ENCODE measurements at places on chromosomes 12 and 14.
A peak's percentile ranks its signal among the peaks of the same experiment; 100 is the strongest.

DNA sequence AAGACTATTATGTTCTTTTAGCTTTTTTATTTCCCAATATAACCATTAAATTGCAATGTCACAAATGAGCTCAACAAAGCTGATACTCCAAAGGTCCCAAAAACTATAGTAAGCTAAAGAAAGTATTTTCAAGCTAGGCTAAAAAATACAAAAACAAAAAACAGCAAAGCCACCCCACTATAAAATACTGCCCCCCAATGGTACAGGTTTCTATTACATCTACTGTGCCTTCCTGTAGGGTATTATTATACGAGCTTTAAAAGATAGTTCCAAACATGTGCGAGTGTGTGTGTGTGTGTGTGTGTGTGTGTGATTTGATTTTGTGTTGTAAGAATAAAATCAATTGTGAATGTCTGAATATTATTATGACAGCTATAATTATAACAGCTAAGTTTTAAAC, 1.1 kb downstream of the IFNG start:
- DNase-seq: no peak

DNA sequence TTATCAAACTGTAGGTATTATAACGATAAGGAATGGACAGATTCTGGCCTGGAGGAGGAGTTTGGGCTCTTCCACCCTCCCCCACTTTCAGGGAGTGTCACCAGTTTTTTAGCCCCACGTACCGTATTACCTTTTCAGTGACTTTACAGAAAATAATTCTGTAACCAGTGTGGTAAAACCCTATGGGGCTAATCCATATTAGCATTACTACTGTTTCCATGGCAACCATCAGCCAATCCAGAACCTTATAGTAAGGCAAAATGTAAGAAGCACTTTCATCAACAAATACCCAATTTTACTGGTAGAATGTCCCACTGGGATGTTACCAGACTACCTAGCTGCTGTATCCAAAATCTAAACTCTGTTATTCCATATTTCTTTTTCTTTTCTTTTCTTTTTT, 50.7 kb downstream of the BICDL1 start:
- no peak for DNase-seq

- DNase-seq: no peak
These were observed 24.2 kb downstream of the CDK17 start for GRCh38 chr12:96375841-96376604.

DNA sequence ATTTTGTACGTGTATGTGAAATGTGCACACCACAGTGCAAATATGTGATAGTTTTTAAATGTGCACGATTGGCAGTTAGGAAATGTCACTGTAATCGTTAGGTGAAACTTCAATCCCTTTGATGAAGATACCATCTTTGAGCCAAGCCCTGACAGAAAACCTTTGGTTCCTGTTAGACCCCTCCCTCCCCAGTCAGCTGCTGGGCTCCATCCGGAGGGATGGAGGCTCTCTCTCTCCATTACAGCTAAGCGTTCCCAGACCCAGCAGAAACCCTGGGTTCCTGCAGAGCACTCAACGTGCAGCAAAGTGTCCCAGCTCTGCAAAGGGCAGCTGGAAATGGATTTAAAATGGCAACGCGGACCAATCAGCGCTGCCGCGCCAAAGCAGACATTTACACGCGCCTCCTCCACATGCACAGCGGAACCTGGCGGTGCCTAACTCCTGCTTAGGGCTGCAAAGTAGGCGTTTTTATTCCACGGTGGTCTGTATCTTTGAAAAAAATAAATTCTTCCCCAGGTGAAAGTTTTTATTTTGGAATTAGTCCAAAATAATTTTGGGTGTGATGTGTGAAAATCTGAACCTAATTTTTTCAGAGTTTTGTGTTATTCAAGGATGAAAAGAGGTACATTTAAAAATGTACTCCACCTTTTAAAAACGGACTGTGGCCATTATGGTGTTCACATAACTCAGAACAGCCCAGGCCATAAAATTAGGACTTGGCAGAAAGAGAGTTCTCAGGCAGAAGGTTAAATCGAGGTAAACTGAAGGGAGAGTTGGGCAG, 1.4 kb upstream of the HMGA2 start:
- DNase-seq: no peak

DNA sequence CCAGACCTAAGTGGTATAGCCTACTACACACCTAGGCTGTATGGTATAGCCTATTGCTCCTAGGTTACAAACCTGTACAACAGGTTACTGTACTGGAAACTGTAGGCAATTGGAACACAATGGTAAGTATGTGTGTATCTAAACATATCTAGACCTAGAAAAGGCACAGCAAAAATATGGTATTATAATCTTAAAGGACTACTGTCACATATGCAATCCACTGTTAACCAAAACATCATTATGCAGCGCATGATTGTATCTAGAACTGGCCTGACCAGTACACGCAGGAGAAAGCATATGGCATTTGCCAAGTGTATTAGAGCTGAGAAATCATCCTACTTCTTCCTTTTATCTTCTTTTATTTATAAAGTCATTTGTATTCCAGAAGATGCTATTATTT, 75.5 kb downstream of the SLC8A3 start:
- DNase-seq: no peak

DNA sequence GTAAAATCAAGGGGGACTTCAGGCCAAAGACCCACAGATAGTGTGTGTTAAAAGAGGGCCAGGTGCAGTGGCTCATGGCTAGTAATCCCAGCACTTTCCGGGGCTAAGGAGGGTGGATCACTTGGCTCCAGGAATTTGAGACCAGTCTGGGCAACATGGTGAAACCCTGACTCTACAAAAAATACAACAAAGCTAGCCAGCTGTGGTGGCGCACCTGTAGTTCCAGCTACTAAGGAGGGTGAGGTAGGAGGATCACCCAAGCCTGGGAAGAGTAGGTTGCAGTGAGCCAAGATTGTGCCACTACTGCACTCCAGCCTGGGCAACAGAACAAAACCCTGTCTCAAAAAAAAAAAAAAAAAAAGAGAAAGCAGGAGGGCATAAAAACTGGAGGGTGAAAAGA, 8.5 kb downstream of the VCPKMT start:
- no peak for DNase-seq

DNA sequence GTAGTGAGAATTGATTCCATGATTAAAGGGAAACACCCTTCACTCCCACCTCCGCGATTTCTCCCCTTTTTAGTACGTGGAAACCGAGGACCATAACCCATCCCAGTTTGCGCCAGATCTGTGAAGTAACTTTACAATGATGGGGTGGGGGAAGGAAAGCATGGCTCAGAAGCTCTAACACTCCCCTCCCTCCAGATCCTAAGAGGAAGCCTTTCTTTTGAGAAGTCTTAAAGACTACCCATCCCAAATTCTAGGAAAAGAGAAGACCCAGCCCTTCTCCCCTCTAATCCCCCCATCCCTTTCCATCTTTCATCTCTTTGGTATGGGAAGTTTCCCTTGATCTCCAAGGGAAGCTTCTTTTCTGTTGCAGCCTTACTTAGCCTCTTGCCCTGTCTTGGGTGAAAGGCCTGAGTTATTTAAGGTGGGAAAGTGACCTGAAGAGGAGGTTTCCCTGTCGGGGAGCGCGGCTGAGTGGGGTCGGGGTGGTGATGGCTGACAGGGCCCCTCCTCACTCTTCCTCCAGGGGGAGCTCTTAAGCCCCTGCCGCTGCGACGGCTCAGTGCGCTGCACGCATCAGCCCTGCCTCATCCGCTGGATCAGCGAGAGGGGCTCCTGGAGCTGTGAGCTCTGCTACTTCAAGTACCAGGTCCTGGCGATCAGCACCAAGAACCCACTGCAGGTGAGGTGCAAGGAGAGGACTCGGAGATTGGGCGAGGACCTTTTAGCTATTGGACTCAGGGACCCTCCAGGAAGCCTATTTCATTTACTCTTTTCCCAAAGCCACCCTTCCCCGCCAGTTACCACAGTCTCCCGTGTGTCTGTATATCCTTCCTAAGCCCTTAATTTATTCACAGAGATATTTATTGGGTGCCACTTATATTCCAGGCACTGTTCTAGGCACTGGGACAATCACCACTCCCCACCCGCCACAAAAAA, 1.8 kb downstream of the MARCHF9 start:
- DNase-seq: no peak

GRCh38 chr12:15173142-15173541, 48.1 kb downstream of the RERG start:
- DNase-seq: no peak

GRCh38 chr12:78088391-78088832, 257.7 kb downstream of the NAV3 start:
- DNase-seq: peak; percentile 83

DNA sequence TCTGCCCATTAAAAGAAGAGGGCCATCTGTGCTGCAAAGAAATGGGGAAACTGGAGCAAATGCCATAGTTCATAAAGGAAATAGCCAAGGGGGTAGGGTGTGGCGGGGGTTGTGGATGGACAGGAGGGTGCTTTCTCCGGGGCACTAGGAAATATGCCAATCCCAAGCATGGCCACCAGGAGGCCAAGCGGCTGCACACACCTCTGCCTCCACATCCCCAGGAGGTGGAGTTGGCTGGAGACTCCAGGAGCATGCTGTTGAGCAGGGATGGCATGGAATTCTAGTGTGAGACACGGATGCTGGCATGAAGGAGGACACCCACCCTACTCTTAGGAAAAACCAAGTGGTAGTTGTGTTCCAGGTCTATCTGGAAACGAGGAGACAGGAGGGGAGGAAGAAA, 25.2 kb downstream of the NID2 start:
- DNase-seq: no peak

DNA sequence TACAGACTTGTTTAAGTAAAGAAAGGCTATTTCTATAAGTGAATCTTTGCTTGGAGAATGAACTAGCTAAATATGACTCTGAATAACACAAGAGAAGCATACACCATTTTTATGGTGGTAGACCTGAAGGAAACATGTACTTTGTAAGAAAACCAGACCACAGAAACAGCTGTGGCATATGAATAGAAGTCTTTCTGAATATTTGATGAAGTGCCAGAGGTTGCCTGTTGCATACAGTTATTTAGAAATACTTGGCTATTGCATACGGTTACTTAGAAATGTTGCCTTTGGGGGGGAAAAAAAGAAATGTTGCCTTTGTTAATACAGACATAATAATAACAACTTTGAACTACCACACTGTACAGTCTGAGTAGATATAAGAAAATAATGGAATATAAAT, 16.8 kb upstream of the LEMD3 start:
- DNase-seq: no peak

DNA sequence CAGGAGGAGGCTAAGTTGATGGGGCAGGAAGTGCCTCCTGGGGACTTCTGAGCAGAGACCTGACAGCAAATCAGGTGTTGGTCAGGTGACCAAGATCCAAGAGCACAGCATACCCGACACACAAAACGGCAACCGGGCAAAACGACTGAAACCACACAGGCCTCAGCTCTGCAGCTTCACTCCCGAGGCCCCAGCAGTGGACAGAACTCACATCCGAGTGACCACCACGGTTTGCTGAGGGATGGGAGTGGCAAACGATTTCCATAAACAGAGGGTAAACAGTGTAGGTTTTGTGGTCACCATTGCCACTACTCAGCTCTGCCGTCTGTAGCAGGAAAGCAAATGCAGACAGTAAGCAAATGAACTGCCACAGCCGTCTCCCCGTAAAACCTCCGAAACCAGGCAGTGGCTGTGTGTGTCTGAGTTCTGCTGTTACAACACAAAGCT, 14.4 kb downstream of the CHFR start:
- no peak for DNase-seq

- no peak for DNase-seq
These were observed 601.8 kb downstream of the SLC16A7 start for GRCh38 chr12:60197589-60197988.

GRCh38 chr12:88416786-88417185, 163.5 kb downstream of the KITLG start:
- no peak for DNase-seq

DNA sequence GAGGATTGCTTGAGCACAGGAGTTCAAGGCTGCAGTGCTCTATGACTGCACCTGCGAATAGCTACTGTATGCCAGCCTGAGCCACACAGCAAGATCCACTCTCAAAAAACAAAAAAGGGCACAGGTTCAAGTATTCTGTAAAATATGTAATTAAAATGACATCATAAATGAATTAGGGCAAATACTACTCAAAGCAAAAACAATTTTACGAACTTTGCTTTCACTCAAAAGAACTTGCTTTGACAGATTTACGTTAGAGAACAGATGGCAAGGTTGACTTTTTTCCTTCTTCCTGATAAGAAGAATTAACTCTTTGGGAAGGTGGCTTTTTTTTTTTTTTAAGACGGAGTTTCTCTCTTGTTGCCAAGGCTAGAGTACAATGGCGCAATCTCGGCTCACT, 44.0 kb upstream of the EAPP start:
- DNase-seq: no peak

DNA sequence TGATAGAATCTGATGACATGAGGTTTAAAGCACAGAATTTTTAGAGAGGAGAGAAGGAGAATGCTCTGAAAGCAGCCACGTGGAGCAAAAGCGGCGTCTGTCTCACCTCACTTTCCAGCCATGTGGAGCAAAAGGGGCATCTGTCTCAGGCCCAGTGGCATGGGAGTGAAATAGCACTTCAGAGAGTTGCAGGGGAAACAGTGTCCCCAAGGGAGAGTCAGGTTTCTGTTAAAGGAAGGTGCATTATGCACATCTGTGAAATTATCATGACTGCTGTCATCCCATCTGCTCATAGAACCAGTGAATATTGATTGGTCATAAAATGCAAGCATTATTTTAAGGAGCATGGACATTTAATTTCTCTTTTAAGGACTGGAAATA, 124.0 kb downstream of the BICD1 start:
- no peak for DNase-seq

GRCh38 chr12:82554529-82554928, 132.2 kb upstream of the TMTC2 start:
- no peak for DNase-seq

GRCh38 chr12:109047081-109047805, 5.1 kb upstream of the USP30 start:
- no peak for DNase-seq

DNA sequence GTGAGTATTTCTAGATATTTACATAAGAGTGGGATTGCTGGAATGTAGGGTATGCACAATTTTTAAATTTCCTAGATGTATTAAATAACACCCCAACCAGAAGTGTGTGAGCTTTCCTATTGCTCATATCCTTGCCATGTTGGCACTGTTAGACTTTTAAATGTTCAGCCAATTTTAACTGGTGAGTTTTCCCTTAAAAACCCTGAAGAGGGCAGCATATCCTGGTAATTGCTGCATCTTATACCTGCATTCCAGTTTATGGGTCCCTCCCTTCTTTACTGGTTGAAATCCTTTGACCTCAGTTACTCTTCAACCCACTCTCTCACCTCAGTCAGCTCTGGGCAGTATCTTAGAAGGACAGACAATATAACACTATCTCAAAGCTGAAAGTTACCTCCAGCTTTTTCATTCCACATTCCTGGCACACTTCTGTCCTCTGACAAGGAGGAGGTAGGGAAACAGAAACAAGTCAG, 270.6 kb downstream of the PAWR start:
- DNase-seq: no peak

- DNase-seq: no peak
These were observed 25.4 kb upstream of the SMOC1 start for GRCh38 chr14:69853774-69854173.

DNA sequence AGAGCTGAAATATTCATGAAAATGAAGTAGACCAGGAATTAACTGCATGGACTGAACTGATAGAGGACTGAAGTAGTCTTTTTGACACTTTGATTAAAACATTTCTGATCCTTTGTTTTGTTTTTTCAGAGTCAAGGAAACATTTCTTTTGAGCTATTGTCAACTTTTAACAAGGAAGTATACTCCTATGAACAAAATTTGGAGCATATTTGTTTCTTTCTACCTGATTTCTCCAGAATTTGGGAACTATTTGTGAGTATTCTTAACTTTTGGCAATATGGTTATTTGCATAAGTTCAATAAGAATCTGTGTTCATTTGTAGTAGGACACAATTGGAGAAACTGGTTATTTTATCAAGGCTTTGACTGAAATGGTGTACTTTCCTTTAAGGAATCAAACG, 71.3 kb upstream of the HECTD1 start:
- no peak for DNase-seq

All from pons (tissue), 1 donor.